ENCODE measurements at places on chromosomes 6 and 20.

GRCh38 chr6:57294862-57295445 lies 22.5 kb upstream of the PRIM2 start:
- DNase-seq = no peak

DNA sequence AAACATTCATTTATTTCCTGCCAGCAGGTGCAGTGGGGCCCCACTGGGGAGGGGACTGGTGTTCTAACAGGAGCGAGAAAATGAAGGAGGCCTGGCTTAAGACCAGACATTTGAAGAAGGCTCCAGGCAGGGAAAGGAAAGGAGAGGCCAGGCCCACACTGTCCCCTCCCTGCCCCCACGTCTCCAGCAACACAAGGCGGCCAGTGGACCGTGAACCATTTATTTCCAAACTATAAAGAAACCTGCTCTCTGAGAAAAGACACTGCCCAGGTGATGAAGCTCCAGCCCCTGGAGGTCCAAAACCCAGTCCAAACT lies 41.4 kb upstream of the CDH22 start:
- no peak for DNase-seq

DNA sequence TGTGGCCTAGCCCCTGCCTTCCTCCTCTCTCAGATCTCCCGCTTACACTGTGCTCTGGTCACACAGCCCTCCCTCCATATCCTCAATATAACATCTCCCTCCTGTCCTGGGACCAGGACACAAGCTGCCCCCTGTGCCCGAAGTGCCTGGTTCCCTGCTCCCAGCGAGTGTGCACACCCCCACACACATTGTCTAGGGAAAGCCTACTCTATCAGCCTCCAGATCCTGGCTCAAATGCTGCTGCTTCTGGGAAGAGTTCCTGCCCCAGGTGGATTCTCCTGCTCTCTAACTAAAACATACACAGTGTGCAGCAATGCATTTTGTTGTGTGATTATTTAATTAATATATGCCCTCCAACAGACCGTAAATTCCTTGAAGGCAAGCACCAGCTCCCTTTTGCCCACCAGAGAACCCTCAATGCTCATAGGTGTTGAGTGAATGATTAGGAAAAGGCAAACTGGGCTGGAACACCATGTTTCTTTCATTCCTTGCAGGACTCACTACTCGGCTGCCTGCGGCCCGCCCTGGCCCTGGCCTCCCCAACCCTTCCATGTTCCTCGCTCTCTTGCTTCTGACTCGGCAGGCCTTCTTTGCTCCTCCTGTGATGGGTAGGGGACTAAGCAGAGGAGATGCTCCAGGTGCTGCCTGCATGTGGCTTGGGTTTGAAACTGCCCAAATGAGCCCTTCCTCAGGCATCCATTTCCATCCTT lies 194.6 kb downstream of the ZDHHC14 start:
- DNase-seq = no peak

- no peak for DNase-seq
Observed at GRCh38 chr6:47290124-47290834, 19.4 kb downstream of the TNFRSF21 start.

- no peak for DNase-seq
Observed at GRCh38 chr6:131488780-131489179, 84.2 kb upstream of the ARG1 start.

DNA sequence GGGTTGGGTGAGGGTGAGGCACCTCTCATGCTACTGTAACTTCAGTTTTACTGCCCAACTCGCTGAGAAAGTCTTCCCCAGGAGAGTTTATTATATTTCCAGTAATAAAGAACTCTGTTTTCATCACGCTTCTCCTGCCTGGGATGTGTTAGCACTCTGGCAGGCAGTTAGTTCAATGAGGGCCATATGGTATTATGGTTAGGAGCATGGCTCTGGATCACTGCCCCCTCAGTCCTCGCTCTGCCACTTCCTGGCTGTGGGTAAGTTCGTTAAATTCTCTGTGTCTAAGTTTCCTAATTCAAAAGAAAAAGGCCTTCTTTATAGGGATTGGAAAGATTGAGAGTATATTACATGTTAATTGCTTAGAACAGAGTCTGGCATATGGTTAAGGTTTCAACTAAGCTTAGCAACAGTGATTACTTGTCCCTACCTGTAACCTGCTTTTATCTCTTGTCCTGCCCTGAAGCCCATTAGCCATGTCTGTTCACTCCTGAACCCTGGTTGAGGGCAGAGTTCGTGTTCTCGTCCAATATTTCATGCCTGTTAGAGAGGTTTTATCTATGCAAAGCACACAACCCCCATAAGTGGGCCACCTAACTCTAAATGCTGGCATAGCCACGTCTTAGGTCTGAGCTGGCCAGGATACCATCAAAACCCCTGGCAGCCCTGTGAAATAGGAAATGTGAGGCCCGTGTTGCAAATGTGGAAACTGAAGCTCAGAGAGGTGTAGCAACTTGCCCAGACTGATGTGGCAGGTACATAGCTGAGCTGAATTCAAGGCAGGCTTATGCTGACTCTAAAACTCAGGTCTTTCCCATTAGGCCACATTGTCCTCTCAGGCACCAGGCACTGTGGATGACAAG lies 342.5 kb upstream of the JARID2 start:
- no peak for DNase-seq

GRCh38 chr6:30601436-30601814 lies 15.6 kb downstream of the PPP1R10 start:
- no peak for DNase-seq

DNA sequence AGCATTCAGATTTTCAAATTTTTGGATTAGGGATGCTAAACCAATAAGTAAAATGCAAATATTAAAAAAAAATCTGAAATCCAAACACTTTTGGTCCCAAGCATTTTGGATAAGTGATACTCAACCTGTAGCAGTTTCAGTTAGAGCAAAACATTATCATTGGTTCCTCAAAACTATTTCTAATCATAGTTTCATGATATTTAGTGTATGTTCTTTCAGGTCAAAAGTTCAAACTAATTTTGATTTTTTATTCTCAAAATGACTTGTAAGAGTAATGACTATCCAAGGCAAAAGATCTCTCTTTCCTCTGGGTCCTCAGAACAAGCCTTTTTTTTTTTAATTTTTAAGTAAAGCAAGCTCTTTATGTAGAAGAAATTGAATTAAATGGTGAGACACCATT lies 64.0 kb upstream of the TFB1M start:
- DNase-seq = no peak

- no peak for DNase-seq
Observed at GRCh38 chr6:138963531-138963930, 24.5 kb downstream of the REPS1 start.

GRCh38 chr6:72553531-72554511 lies 68.0 kb upstream of the KCNQ5 start:
- DNase-seq = peak; percentile 32

- no peak for DNase-seq
Observed at GRCh38 chr6:146337376-146337775, 206.3 kb upstream of the RAB32 start.

GRCh38 chr20:266596-267562 lies 9.4 kb downstream of the DEFB132 start:
- DNase-seq = peak; percentile 84

DNA sequence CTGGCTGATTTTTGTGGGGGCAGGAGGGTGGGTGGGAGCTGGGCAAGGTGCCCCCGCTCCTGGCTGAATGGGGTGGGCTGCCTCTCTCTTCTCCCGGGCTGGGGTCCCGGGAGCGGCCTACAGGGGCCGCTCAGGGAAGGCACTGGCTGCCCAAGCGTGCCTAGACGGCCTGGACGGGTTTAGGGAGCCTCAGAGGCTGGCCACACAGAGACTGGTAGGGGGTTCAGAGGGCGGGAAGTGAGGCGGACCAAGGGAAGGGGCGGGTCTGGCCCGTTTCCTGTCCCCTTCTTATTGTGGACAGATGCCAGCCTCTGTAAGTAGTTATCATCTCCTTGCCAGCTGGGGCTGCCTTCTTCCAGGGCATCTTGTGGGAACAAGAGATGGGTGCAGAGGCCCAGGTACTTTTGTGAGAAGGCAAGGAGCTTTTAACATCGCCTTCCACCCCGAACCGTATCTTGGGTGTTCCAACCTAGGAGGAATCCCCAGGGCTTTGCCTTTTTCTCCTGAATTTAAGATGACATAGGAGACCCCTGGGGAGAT lies 437 bp downstream of the CD40 start:
- DNase-seq = no peak

DNA sequence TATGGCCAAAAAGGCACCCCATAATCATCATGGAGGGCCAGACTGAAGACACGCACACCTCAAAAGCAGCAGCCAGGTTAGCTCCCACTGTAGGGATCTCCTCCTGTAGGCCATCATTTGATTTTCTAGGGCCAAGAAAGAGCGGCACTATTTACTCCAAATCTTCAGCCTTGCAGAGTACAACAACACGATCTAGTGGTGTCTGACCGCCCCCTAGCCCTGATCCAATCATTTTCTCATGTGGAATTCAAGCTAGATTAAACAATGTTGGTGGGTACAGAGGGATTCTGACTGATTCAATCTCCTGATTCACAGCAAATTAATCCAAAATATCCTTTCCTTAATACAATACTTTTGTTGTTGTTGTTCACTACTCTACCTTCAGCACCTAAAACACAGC lies 12.5 kb downstream of the GNAS-AS1 start:
- DNase-seq = no peak

- DNase-seq = no peak
Observed at GRCh38 chr6:105492706-105493673, 90.1 kb upstream of the PREP start.

GRCh38 chr20:25315418-25316210 lies 67.7 kb downstream of the PYGB start:
- DNase-seq = no peak

- DNase-seq = peak; percentile 84
Observed at GRCh38 chr20:47336129-47336754, 20.3 kb downstream of the ZMYND8 start.

GRCh38 chr6:8315154-8315553 lies 120.2 kb downstream of the SLC35B3 start:
- DNase-seq = no peak

GRCh38 chr6:14682812-14683211 lies 563.1 kb upstream of the JARID2 start:
- no peak for DNase-seq

- DNase-seq = no peak
Observed at GRCh38 chr6:167769408-167770190, 57.1 kb upstream of the AFDN start.

GRCh38 chr6:52377538-52378221 lies 15.7 kb downstream of the PAQR8 start:
- no peak for DNase-seq

Data from COLO829 (cell line).